ENCODE measurements at places on chromosomes 5 and 9. TPM values are rescaled to one million over a fixed set of nuclear protein-coding genes. Genes with fewer than 3 reads are reported as not detected.

Gene MCC
- total RNA-seq, result 5.5 TPM

GRCh38 chr5:116853992-116854391 lies 279.4 kb upstream of the SEMA6A start:
- DNase-seq, result no peak
- no peaks in the 10 kb centered on the region for H3K36me3 ChIP-seq
- no peak overlapping the region for H3K4me3 ChIP-seq
- H3K27ac ChIP-seq, result no peak overlapping the region
- no peaks in the 10 kb centered on the region for H3K27me3 ChIP-seq
- H3K4me1 ChIP-seq, result no peaks in the 10 kb centered on the region

Gene SMIM33
- not detected for total RNA-seq

Gene SPATA31E1
- not detected for total RNA-seq

GRCh38 chr5:135095871-135096270 lies 61.8 kb upstream of the PITX1 start:
- H3K27me3 ChIP-seq, result no peaks in the 10 kb centered on the region
- no peak for DNase-seq
- H3K36me3 ChIP-seq, result no peaks in the 10 kb centered on the region
- no peak overlapping the region for H3K27ac ChIP-seq

Gene OR2Y1
- total RNA-seq, result not detected

Gene C1QTNF2
- total RNA-seq, result not detected

DNA sequence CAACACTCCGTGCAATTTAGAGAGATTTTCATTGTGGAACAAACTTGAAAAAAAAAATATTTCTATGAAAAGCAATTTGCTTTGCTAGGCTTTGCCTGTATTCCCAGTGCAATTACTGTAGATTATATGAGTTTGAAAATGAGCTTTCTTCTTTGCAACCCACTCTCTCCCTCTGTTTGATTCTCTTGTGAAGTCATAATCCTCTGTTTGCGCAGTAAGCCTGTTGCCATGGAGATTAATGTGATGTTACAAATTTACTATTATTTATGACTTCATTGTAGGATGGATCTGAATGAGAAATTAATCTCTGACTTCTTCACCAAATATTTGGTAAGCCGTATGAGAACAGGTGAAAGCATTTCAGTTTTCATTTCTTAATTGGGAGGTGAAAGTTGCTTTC lies 320.3 kb downstream of the SPATA31D1 start:
- H3K4me3 ChIP-seq, result no peak overlapping the region
- H3K27me3 ChIP-seq, result no peaks in the 10 kb centered on the region
- no peak overlapping the region for H3K27ac ChIP-seq
- no peaks in the 10 kb centered on the region for H3K4me1 ChIP-seq
- no peaks in the 10 kb centered on the region for H3K36me3 ChIP-seq

GRCh38 chr5:2550509-2550908 lies 201.0 kb downstream of the IRX2 start:
- no peaks in the 10 kb centered on the region for H3K4me1 ChIP-seq
- H3K4me3 ChIP-seq, result no peak overlapping the region
- no peak overlapping the region for H3K27ac ChIP-seq
- H3K27me3 ChIP-seq, result no peaks in the 10 kb centered on the region

GRCh38 chr5:109062664-109063063 lies 315.0 kb downstream of the FER start:
- H3K27ac ChIP-seq, result no peak overlapping the region
- H3K4me3 ChIP-seq, result no peak overlapping the region
- H3K27me3 ChIP-seq, result no peaks in the 10 kb centered on the region
- H3K4me1 ChIP-seq, result no peaks in the 10 kb centered on the region
- no peak for DNase-seq

- no peak for DNase-seq
- H3K4me1 ChIP-seq, result no peaks in the 10 kb centered on the region
- no peaks in the 10 kb centered on the region for H3K27me3 ChIP-seq
- no peak overlapping the region for H3K4me3 ChIP-seq
- H3K27ac ChIP-seq, result no peak overlapping the region
Observed at GRCh38 chr5:123722451-123722850, 210.5 kb downstream of the CSNK1G3 start.

DNA sequence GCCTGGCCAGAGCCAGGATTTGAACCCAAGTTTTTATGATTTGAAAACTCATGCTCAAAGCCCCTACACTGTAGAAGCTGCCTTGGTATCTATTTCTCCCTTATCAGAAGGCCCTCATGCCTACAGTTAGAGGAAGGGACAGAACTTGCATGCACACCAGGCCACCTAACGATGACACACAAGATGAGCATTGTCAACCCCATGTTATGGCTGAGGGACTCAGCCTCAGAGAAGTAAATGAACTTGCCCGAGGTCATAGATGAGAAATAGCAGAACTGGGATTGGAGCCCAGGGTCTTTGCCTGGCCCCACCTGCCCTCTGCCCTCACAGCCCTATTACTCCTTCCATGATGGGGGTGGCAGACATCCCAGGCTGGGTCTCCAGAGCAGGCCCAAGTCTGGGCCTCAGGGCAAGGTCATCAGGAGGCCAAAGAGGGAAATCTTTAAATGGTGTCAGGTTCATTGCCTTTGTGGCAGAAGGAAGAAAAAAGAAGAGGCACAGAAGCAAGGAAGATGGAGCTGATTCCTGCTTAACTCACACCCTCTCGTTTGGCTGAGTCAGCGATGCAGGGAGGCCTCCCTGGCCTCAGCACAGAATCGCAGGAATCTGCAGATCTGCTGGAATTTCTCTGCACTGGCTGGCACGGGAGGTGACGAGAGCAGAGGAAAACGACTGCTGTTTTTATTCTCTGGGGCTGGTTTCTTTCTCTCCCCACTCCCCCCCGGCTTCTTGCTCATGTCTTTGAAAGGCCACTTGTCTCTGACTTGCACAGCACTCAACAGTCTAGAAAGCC lies 20.6 kb upstream of the CRB2 start:
- peaks cover 38% of the 10 kb centered on the region for H3K4me1 ChIP-seq
- H3K36me3 ChIP-seq, result no peaks in the 10 kb centered on the region
- no peak for DNase-seq
- H3K4me3 ChIP-seq, result no peak overlapping the region

Gene IL13
- not detected for total RNA-seq

- H3K27me3 ChIP-seq, result no peaks in the 10 kb centered on the region
- H3K4me1 ChIP-seq, result no peaks in the 10 kb centered on the region
- no peak overlapping the region for H3K27ac ChIP-seq
- H3K4me3 ChIP-seq, result no peak overlapping the region
- DNase-seq, result no peak
Observed at GRCh38 chr9:89945133-89945532, 340.3 kb downstream of the GADD45G start.

Gene BSPRY
- total RNA-seq, result not detected

- no peak overlapping the region for H3K27ac ChIP-seq
- no peaks in the 10 kb centered on the region for H3K4me1 ChIP-seq
- no peaks in the 10 kb centered on the region for H3K36me3 ChIP-seq
- H3K4me3 ChIP-seq, result no peak overlapping the region
- H3K27me3 ChIP-seq, result no peaks in the 10 kb centered on the region
Observed at GRCh38 chr5:74422671-74423070, 217.9 kb downstream of the ENC1 start.

- no peaks in the 10 kb centered on the region for H3K4me1 ChIP-seq
- no peak overlapping the region for H3K27ac ChIP-seq
- DNase-seq, result no peak
- H3K36me3 ChIP-seq, result no peaks in the 10 kb centered on the region
Observed at GRCh38 chr9:111274737-111275136, 55.3 kb downstream of the OR2K2 start.

DNA sequence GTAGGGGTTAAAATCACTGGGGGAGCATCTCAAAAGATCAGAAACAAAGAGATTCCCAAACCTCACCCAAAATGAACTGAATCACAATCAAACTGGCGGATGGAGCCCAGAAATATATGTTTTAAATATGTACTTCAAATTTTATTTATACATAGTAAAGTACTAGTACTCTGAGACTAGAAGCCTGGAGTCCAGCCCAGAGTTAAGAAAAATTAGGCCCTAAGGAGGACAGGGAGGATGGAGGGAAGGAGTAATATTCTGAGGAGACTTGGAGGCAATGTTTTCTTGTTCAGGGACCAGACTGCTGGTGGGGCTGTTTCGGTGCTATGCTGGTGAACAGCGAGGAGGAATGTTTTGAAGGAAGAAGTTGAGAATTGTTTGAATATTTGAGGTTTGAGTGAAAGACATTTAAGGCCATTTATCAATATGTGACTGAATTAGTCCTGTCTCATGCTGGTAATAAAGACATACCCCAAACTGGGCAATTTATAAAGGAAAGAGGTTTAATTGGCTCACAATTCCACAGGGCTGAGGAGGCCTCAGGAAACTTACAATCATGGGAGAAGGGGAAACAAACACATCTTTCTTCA lies 552.4 kb upstream of the DAB2 start:
- no peaks in the 10 kb centered on the region for H3K4me1 ChIP-seq
- H3K36me3 ChIP-seq, result no peaks in the 10 kb centered on the region
- DNase-seq, result no peak
- no peak overlapping the region for H3K27ac ChIP-seq
- H3K4me3 ChIP-seq, result no peak overlapping the region
- no peaks in the 10 kb centered on the region for H3K27me3 ChIP-seq

- no peaks in the 10 kb centered on the region for H3K36me3 ChIP-seq
- H3K4me1 ChIP-seq, result no peaks in the 10 kb centered on the region
- H3K27ac ChIP-seq, result no peak overlapping the region
- no peaks in the 10 kb centered on the region for H3K27me3 ChIP-seq
Observed at GRCh38 chr9:68805890-68806517, 101.0 kb downstream of the PIP5K1B start.

Gene TEX48
- total RNA-seq, result not detected

DNA sequence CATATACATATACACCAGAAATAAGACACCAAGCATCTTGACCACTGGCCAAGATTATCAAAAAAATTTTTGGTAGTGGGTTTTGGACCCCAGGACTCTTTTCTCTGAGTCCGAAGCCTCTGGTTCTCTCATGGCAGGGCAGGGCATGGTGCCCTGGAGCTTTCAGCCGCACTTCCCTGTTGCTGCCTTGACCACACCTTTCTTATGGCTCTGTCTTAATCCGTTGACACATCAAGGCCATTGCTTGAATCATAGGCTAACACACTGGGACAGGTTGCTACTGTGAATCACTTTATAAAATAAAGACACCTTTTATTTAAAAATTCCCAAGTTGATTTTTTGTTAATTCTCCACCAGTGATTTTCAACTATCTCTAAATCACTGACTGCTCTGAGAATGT lies 45.4 kb upstream of the CAST start:
- H3K27me3 ChIP-seq, result 0 out of 2 replicates have a peak, but pooled peaks cover 3% of the 10 kb centered on the region
- H3K27ac ChIP-seq, result no peak overlapping the region
- H3K36me3 ChIP-seq, result no peaks in the 10 kb centered on the region
- no peak for DNase-seq

Gene LECT2
- not detected for total RNA-seq

DNA sequence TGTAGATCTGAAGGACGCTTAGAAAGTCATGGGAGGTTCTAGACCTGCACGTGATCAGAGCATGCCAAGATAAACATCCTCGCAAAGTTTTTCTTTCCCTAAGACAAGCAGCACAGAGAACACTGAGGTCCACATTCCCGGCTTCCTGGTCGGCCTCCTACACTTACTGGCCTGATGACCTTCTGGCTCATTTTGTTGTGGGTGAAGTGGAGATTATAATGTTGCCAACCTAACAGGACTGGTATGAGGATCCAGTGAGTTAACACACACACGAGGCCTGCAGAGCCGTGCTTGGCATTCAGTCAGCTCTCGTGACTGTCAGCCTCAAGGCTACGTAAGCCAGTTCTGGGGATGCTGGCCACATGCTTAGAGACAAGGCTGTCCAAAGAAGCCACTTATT lies 186.0 kb downstream of the TENT4A start:
- no peak overlapping the region for H3K27ac ChIP-seq
- no peaks in the 10 kb centered on the region for H3K27me3 ChIP-seq
- H3K4me3 ChIP-seq, result no peak overlapping the region
- no peaks in the 10 kb centered on the region for H3K4me1 ChIP-seq
- H3K36me3 ChIP-seq, result no peaks in the 10 kb centered on the region

Gene CARTPT
- total RNA-seq, result not detected

DNA sequence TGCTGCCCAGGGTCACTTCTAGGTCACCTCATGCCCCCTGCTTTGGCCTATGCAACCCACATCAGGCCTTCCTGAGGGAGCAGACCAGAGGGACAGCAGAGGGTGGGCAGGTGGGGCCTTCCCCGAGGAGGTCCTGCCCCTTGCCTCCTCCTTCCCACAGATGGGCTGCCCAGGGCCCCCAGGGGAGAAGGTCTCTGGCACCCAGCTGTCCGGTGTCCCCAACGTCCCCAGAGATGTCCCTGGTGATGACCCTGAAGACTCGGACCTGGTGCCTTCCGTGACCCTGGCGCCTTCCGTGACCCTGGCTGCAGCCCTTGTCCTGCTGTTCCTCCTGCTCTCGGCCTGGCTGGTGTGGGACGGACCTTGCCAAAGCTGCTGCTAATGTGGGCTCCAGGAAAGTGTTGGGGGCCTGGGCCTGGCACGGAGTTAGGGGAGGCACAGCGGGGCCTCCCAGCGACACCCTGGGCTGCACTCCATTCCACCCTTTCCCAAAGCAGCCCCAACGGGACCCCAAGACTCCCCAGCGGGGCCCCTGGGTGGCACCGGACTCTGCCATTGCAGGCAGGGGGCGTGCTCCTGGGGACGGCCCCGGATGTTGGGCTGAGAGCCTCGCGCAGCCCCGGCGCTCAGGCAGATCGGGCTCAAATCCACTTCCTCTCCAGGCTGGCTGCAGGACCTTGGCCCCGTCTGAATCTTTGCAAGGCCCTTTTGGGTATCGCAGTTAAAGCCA lies 6.8 kb upstream of the SLC2A6 start:
- no peak overlapping the region for H3K27ac ChIP-seq
- H3K27me3 ChIP-seq, result no peaks in the 10 kb centered on the region
- DNase-seq, result peak; percentile 84
- peaks cover 9% of the 10 kb centered on the region for H3K4me1 ChIP-seq

Gene FOXD4L6
- total RNA-seq, result 0.30 TPM

DNA sequence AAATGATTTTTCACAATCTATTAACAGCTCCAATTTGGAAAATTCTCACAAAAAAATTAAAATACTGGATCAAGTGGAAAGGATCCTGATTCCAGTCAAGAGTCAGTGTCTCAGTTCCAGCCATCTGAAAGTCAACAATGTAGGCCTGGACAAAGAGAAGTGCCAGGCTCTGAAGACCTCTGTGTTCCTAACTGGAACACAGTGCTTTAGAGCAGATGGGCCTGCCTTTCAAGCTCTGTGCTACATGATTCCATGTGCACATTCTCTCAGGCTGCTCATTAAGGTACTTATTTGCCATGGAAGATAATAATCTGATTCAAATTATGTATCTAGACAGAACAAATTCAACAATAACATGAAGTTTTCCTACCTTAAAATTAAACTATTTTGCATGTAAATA lies 30.2 kb upstream of the ALDH1A1 start:
- H3K27me3 ChIP-seq, result no peaks in the 10 kb centered on the region
- H3K4me3 ChIP-seq, result no peak overlapping the region
- H3K4me1 ChIP-seq, result no peaks in the 10 kb centered on the region
- H3K36me3 ChIP-seq, result no peaks in the 10 kb centered on the region

DNA sequence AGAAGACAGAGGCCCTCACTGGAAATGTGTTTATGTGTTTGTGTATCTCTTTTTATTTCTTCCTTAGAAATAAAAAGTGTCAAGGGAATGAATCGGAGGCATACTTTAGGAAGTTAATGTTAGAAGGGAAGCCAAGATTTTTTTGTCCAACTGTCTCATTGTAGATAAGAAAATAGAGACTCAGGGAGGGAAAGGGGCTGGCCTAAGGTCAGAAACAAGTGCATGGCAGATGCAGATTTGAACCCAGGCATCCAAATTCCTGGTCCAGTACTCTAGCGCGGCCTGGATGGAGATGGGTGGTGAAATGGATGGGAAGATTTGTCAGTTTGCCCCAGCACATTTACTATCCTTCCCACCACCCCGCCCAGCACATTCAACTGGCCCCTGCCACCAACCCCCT lies 19.8 kb upstream of the TNIP1 start:
- no peak overlapping the region for H3K27ac ChIP-seq
- H3K4me3 ChIP-seq, result no peak overlapping the region
- peaks cover 5% of the 10 kb centered on the region for H3K4me1 ChIP-seq
- peaks cover 36% of the 10 kb centered on the region for H3K36me3 ChIP-seq

Gene NRARP
- 1.4 TPM for total RNA-seq

Data from Karpas-422 (cell line).